ENCODE measurements at places on chromosomes 2 and 18.

DNA sequence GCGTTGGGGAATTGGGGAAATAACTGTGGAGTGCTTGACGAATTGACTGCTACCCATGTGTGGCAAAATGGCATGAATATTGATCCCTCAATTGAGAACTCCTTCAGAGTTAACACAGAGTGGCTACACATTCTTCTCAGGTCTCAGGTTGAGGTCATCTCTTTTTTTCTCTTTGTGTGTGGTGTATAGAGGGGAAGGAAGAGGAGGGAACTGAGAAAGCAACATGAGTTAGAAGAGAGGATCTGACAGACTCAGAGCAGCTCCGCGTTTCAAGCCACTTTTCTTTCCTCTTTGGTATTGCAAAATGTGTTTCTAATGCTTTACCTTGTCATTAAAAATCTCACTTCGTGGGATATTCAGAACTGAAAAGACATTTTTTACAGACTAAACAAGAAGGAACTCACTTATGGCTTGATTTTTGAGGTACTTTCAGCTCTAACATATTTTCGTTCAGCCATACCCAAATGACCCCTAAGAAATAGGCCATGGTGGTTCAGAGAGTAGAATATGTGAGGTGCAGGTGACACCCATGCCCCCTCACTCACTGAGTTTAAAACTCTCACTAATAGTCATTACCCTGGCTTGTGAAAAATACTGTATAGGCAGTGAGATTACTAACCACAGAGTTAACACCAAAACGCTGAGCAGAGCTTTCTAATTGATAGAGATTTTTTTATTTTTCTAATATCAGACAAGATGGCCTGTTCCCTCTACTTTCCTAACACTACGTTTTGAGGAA, 22.5 kb downstream of the STAT4 start:
- no peaks in the 10 kb centered on the region for H3K36me3 ChIP-seq
- H3K4me3 ChIP-seq: no peak overlapping the region
- no peaks in the 10 kb centered on the region for H3K4me1 ChIP-seq
- no peak overlapping the region for H3K27ac ChIP-seq
- DNase-seq: no peak
- H3K27me3 ChIP-seq: no peaks in the 10 kb centered on the region

GRCh38 chr18:21575656-21576055, 24.8 kb downstream of the ESCO1 start:
- H3K36me3 ChIP-seq: peaks cover 15% of the 10 kb centered on the region
- peaks cover 7% of the 10 kb centered on the region for H3K4me1 ChIP-seq
- no peak overlapping the region for H3K4me3 ChIP-seq
- H3K27ac ChIP-seq: no peak overlapping the region
- H3K27me3 ChIP-seq: no peaks in the 10 kb centered on the region

- no peak for DNase-seq
- no peak overlapping the region for H3K4me3 ChIP-seq
- H3K27ac ChIP-seq: no peak overlapping the region
- H3K36me3 ChIP-seq: no peaks in the 10 kb centered on the region
- H3K27me3 ChIP-seq: no peaks in the 10 kb centered on the region
These were observed 67.7 kb downstream of the GALNT14 start for GRCh38 chr2:31070339-31071125.

DNA sequence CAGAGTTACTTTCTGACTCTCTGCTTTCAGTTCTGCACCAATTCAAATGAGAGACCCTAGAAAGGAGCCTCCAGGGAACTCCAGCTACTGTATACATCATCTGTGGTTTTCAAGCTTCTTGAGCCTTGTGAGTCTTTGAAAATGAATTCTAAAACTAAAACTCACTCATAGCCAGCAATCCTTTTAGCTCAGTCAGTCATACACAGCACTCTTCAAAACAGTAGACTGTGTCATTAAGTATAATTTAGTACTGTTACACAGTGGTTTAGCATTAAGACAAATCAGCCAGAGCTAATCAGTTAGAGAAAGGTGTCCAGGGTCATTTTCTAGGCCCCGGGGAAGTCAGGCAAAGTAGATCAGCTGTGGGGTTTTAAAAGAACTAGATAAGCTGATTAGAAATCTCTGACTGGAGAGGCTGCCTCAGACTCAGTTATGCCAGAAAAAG, 322.1 kb upstream of the THUMPD2 start:
- no peaks in the 10 kb centered on the region for H3K36me3 ChIP-seq
- no peaks in the 10 kb centered on the region for H3K4me1 ChIP-seq
- H3K27ac ChIP-seq: no peak overlapping the region
- no peak for DNase-seq
- H3K27me3 ChIP-seq: no peaks in the 10 kb centered on the region

DNA sequence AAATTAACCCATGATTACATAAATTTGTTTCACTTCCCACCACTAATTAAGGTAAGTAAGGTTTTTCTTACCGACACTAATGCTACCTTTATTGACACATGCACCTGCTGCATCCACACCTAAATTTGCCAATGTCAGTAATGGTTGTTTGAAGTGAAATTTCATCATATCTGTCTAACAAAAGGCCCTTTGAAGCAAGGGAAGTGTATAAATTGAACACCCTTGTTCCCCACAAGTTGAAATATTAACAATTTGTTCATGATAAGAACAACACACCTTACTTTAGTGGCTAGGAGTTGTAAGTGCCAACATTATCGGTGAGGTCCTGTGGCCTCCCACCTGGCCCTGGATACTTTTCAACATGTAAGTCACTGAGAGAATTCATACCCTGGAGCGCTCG, 116.3 kb upstream of the CDCA7 start:
- no peak for DNase-seq
- no peak overlapping the region for H3K27ac ChIP-seq
- no peaks in the 10 kb centered on the region for H3K36me3 ChIP-seq
- no peaks in the 10 kb centered on the region for H3K27me3 ChIP-seq

DNA sequence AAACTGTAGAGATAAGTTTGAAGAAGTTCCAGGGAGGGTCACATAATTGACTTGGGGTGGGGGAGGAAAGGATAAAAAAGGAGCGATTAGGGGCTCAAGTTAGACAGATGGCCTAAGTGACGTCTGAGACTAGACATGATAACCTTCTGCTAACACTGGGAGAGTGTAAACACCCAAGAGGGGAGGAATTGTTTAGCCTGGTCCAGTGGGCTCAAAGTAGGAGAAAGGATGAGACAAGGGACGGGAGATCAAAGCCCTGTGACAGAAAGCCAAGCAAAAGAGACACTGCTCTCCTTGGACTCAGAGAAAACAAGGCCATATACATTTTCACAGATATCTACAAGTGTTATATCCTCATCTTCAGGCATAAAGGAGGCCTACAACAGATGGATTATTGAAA, 45.5 kb upstream of the IHH start:
- H3K4me1 ChIP-seq: no peaks in the 10 kb centered on the region
- H3K27ac ChIP-seq: no peak overlapping the region
- no peaks in the 10 kb centered on the region for H3K36me3 ChIP-seq
- H3K27me3 ChIP-seq: no peaks in the 10 kb centered on the region
- H3K4me3 ChIP-seq: no peak overlapping the region
- no peak for DNase-seq

DNA sequence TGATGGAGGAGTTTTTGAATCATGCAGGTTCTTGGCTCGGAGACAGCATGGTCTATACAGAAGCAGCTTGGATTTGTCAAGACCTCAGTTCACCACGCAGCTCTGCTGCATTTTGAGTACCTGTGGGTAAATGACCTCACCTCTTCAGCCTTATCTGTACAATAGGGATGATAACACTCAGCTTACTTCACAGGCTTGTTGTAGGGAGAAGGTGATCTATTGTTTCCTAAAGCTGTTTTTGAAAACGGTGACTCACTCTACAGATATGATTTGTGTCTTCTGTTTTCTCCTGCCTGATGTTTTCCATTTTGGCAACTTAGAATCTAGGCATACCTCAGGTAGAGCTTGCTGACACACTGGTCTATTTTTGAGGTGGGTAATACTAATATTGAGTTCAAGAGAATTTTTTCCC, 80.3 kb downstream of the FMNL2 start:
- H3K36me3 ChIP-seq: no peaks in the 10 kb centered on the region
- H3K27ac ChIP-seq: no peak overlapping the region
- no peaks in the 10 kb centered on the region for H3K27me3 ChIP-seq
- H3K4me1 ChIP-seq: peaks cover 17% of the 10 kb centered on the region
- no peak for DNase-seq

DNA sequence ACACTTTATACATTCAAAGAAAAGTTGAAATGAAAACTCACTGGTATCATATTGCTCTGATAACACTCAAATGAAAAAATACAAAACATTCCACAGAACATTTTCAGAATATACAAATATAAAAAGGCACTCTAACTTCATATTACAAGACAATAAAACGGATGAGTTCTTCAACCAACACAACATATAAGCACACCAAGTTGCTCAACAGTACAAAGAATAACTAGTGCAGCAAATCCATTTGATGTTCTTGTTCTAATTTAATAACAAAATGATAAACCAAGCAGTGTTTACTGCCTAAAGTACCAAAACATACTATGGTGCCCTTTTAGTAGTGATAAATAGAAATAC, 60.8 kb upstream of the PGAP1 start:
- no peak for DNase-seq
- no peaks in the 10 kb centered on the region for H3K27me3 ChIP-seq
- peak overlapping the region; percentile 60 for H3K27ac ChIP-seq
- no peaks in the 10 kb centered on the region for H3K36me3 ChIP-seq
- peaks cover 29% of the 10 kb centered on the region for H3K4me1 ChIP-seq

DNA sequence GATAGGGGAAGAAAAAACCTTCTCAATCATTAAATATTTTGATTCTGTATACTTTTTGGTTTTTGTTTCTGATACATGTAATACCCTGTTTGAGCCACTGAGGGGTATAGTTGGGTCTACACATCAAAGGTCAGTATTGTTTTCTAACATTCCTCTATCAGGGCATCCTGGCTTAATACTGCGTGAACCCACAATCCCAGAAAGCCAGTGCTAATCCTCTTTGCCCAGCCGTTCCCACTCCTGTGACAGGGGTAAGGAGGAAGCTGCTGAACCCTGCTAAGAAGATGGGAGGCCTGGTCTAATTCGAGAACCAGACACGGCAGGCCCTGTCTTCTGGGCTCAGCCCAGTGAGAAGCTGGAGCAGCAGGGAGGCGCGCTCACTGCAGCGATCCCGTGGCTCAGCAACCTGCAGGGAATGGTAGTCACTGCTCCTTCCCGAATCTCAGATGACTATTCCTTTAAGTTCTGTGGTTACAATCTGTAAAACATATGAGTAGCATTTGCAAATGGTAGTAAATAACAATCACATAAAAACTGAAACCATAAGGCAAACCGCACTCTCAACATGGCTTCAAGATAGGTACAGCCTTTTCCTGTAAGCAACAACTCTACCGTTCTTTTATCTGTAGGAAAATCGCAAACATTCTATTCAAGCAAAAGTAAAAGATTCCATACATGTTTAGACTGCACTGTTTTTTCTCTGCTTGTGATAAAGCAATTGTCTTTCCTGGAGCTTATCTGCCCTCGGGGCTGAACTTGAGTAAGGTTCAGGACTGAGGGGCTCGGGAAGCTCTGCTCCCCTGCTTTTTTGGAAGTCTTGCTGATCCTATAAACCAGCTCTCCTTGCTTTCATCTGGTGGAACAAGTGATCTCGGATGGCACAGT, 87.0 kb downstream of the EPB41L3 start:
- H3K4me1 ChIP-seq: peaks cover 24% of the 10 kb centered on the region
- no peaks in the 10 kb centered on the region for H3K27me3 ChIP-seq
- peak overlapping the region; percentile 25 for H3K4me3 ChIP-seq
- no peaks in the 10 kb centered on the region for H3K36me3 ChIP-seq

GRCh38 chr2:219661955-219662395, 34.5 kb downstream of the SLC4A3 start:
- no peak for DNase-seq
- no peaks in the 10 kb centered on the region for H3K36me3 ChIP-seq
- no peak overlapping the region for H3K4me3 ChIP-seq
- H3K27ac ChIP-seq: no peak overlapping the region
- H3K4me1 ChIP-seq: no peaks in the 10 kb centered on the region
- H3K27me3 ChIP-seq: no peaks in the 10 kb centered on the region

DNA sequence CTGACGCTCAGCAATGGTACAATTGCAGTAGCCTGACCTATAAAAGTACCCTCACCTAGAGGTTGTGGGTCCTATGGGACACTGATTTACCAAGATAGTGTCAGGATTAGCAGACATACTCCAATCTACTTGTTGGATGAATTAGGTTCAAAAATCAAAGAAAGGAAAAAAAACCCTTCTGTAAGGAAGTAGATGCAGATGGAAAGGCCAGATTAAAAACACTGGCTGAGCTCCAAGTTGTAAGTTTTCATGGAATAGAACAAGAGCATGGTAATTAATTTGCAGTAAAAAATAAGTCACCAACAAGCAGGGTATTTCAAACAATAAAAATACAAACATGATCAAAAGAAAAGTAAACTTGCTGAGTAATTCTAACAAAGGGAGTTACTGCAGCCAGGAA, 26.4 kb downstream of the IDH1 start:
- H3K4me1 ChIP-seq: no peaks in the 10 kb centered on the region
- DNase-seq: no peak
- H3K4me3 ChIP-seq: no peak overlapping the region

- peaks cover 26% of the 10 kb centered on the region for H3K4me1 ChIP-seq
- peak within 1 kb of the TSS; percentile 85 for H3K27ac ChIP-seq
- H3K36me3 ChIP-seq: peaks cover 14% of the 10 kb centered on the region
- no peaks in the 10 kb centered on the region for H3K27me3 ChIP-seq
- DNase-seq: peak; percentile 97
These were observed at the start of gene RMP24 for GRCh38 chr18:35972197-35973000. Gene RMP24, plus strand, starts transcription at chr18:35972679.

DNA sequence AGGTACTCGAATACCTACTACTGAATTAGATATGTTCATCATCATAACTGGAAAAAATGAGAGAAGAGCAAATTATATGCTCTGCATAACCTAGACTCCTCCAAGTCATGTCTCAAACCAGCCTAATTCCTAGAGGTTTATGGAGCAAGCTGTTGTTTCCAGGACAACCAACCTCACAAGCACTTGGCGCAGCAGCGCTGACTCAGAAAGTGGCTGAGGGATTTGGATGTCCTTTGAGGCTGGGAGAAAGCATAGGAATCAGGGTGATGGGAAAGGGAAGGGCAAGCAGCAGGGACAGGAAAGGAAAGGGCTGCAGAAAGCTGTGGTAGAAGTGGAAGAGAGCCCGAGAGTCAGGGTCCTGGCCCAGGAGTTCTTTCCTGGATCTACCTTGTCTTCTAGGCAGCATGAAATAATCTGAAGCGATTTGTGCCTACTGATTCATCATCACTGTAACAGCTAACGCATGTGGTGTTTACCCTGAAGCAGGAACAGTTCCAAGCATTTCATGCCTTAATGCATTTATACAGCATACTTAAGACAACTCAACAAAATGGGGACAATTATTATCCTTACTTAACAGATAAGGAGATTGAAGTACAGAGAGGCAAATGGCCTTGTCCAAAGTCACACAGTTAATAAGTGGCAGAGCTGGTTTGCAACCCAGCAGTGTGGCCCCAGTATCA, 3.7 kb downstream of the PLEK start:
- H3K36me3 ChIP-seq: no peaks in the 10 kb centered on the region
- H3K4me1 ChIP-seq: no peaks in the 10 kb centered on the region
- no peak overlapping the region for H3K4me3 ChIP-seq
- DNase-seq: no peak
- no peaks in the 10 kb centered on the region for H3K27me3 ChIP-seq

- no peak overlapping the region for H3K4me3 ChIP-seq
- H3K27me3 ChIP-seq: no peaks in the 10 kb centered on the region
- no peak for DNase-seq
- no peaks in the 10 kb centered on the region for H3K4me1 ChIP-seq
- no peaks in the 10 kb centered on the region for H3K36me3 ChIP-seq
These were observed 140.0 kb upstream of the FHL2 start for GRCh38 chr2:105538840-105539239.
